ENCODE measurements at places on chromosomes 5 and 9.

GRCh38 chr5:127705120-127705892 lies 2.1 kb downstream of the CCDC192 start:
- peak; percentile 26 for ATAC-seq

DNA sequence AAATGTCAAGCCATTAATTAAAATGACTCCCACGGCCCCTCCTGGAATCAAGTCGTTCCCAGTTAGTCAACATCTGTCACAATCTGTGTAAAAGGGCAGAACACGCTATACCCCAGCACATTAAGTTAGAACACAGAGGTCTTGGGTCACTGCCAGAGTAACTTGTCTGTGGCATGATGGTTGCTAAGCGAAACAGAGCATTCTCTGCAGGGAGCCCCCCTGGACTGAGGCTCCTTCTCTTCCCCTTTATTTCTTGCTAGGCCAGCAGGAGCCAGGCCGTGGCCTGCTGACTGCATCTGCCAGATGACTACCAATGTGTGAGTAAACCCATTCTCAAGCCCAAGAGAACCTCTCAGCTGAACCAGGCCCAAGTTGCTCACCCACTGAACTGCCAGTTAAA lies 51.9 kb upstream of the ZBED3 start:
- ATAC-seq: no peak

DNA sequence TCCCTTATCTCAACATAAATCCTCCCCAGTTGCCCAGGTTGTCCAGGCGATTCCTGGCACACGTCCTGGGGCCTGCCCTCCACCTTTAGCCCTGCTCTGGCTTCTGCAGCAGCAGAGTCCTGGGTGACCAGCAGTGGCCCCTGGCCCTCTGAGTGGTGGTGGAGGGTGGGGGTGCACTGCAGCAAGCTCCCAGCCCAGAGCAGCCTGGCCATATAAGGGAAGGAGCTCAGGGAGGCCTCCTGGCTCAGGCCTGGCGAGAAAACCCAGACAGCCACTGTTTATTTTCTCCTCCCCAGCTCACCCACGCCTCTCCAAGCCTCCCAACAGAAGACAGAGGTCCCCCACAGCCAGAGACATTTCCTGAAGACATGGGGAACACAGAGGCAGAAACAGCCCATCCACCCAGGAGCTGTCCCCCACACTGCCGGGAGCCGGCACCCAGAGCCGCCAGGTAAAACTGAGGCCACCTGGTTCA lies 44.7 kb upstream of the IL17B start:
- peak; percentile 10 for ATAC-seq

- ATAC-seq: 0 out of 3 replicates have a peak, but pooled peaks have one; percentile 4
Observed at GRCh38 chr9:125750627-125751011, 3.4 kb downstream of the PBX3 start.

GRCh38 chr5:18932081-18932480 lies 1055.9 kb downstream of the CDH18 start:
- no peak for ATAC-seq

All from SK-N-SH treated with all-trans-retinoic acid at 6 μM for 48 hours (cell line).